ENCODE measurements at places on chromosomes 11 and 22.

DNA sequence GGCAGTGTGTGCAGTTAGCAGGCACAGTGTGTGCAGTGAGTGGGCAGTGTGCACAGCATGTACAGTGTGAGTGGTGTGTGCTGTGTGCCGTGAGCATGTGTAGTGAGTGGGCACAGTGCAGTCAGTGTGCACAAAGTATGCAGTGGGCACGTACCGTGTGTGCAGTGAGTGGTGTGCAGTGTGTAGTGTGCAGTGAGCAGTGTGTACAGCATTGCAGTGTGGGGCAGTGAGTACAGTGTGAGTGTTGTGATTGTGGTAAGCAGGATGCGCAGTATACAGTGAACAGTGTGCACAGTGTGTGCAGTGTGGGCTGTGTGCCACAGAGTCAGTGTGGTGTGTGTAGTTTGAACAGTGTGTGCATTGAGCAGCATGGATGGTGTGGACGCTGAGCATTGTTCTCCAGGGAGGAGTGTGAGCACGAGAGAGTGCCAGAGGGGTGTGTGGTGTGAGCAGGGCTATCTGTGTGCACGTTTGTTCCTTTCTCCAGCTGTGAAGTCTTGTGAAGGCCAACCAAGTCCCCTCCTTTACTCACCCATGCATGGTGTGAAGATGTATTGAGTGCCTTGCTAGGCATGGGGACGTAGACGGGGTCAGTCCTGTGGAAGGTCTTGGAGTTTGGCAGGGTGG is 3.0 kb downstream of the SHANK3 start:
- DNase-seq: no peak

DNA sequence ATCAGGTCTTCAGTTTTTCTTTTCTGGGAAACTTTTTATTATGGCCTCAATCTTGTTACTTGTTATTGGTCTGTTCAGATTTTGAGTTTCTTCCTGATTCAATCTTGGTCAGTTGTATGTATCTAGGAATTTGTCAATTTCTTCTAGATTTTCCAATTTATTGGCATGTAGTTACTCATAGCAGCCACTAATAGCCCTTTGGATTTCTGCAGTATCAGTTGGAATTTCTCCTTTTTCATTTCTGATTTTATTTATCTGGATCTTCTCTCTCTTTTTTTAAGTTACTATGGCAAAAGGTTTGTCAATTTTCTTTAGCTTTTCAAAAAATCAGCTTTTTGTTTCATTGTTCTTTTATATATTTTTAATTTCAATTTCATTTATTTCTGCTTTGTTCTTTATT is 419.6 kb upstream of the KIRREL3 start:
- no peak for DNase-seq

- DNase-seq: no peak
These were observed 15.9 kb downstream of the CCDC82 start for GRCh38 chr11:96373826-96374225.

DNA sequence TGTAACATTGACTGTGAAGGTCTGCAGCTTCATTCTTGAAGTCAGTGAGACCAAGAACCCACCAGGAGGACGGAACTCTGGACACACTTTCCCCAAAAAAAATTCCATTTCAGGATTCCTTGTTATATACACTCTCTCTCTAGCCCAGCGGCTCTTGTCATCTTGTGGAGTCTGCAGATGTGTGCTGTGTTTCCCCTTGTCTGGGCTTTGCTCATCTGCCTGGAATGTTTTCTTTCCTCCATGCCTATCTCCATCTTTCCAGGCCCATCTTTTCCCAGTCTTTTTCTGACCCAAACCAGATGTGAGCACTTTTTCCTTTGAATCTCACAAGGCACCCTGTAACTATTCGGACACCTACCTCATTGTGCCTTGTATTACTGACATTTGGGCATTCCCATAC is 5.1 kb upstream of the DRG1 start:
- no peak for DNase-seq

- DNase-seq: no peak
These were observed 55.5 kb downstream of the MYO7A start for GRCh38 chr11:77183431-77183984.

DNA sequence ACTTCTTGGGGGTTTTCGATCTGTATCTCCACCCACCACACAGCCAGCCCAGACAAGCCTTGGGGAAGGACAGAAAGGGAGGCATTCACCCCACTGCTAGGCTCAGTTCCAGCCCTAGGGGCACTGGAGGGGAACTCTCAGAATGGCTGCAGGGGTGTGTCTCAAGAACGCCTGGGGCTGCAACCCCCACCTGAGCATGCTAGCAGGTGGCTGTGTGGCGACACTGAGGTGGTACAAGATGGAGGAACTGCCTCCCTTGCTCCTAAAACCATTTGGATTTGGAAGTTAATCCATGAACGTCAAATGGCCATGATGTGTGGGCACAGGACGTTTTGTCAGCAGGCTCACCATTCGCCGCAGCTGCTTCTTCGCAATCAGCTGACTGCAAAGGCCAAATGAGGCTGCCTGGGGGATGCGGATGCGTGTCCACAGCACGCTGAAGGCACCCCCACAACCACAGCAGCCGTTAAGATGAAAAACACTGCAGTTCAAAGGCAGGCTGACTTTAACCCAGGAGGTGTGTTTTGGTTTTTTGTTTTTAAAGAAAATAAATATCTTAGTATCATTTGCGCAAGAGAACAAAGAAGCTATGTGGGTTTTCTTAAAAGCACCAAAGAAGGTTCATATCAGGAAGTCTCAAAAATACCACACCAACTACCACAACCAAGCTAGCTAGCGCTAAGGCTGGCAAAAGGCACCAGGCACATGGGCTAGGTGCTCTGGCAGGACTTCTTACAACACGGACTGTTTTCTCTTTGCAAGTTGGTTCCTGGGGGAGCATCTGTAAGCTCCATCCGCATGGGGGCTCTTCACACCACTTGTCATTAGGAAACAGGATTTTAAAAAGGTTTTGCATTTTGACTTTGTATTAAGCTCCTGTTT is 22.2 kb upstream of the NAP1L4 start:
- peak; percentile 46 for DNase-seq

GRCh38 chr11:67252831-67253239 is 13.4 kb upstream of the GRK2 start:
- DNase-seq: no peak

Measured in stimulated activated CD4-positive, alpha-beta T cell treated with anti-CD3 and anti-CD28 coated beads, Interleukin-2, amount 100 ng/mL, for 48 hours (primary cell).